Aorta (tissue), 5 donors: ENCODE measurements at places on chromosomes 1 and 21. TPM values are rescaled to one million over a fixed set of nuclear protein-coding genes. Genes with fewer than 3 reads are reported as not detected.

DNA sequence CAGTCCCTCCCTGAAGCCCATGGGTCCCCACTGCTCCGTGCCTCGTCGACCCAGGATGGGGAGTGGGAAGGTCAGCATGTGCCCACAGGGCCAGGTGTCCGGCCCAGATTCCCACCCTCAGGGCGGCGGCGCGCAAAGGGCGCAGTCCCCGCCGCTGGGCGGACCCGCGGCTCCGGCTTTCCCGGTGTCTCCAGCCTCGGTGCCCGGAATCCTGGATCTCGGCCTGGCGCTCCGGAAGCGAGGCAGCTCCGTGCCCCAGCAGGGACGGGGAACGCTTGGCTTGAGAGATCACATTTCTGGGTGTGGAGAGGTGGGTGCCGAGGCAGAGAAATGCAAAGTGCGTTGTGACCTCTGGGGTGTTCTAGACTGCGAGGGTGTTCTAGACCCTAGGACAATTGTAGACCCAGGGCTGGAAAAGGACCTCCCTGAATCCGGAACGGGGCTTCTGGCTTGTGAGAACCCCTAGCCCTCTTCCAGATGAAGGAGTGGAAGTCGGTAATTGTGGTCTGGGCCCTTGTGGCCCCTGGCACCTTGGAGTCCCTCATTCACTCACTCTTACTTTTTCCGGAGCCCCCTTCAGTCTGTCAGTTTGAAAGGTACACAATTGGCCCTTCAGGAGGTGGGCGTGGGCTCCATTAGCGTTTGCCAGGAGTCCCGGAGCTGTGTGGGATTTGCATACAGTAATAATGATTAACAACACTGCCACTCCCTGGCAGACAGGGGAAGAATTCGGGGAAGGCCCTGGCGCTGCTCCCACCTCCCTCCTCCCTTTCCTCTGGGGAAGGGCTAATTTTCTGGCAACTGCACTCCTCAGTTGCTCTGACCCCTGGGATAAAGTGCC, 1.6 kb upstream of the KCND3 start:
- DNase-seq, result peak; percentile 93

The CATSPERE gene
- 2.2 TPM for total RNA-seq

DNA sequence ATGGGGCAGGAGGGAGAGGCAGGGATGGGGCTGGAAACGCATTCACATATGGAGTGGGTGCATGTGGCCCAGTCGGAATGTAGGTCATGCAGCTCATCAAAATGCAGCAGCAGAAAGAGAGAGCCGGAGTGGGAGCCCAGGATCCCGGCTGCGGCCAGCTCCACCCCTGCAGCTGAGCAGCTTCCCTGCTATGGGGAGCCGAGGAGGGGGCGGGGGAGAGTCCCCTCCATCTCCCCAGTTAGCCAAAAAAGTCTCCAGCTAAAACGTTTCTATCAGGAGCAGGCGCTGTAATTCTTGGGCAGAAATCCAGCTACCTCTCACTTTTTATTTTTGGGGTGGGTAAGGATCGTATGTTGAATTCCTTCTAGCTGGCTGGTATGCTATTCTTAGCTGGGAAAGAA, 39.7 kb downstream of the MRPL37 start:
- no peak for DNase-seq

- DNase-seq, result no peak
Measured at GRCh38 chr1:85274969-85275453, 1.4 kb downstream of the BCL10 start.

The TMEM222 gene
- 32.4 TPM for total RNA-seq

The ASH1L gene
- 73.1 TPM for total RNA-seq

The FAM151A gene
- not detected for total RNA-seq

DNA sequence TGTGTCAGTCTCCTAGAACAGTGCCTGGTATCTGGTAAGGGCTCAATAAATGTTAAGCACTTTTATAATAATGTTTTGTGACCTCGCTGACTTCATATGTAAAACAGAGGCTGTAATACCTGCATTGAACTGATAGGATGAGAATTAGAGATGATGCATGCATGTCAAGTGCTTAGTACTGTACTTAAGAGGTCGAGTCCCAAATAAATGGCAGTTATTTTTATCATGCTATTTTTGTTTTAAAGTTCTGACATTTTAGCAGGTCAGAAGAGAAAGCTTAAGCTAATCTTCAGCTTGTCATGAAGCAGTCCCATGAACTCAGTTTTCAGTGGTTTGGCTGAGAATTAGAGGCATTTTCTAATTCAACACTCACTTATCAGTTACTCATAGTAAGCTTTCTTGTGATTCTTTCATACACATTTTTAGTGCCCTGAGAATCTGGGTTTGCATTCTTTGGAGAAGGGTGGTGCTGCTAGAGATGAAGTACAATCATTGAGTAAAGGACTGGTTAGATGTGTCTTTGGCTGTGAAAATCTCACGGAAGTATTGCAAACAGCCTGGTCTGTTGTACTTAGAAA, 75.7 kb upstream of the RAVER2 start:
- no peak for DNase-seq

DNA sequence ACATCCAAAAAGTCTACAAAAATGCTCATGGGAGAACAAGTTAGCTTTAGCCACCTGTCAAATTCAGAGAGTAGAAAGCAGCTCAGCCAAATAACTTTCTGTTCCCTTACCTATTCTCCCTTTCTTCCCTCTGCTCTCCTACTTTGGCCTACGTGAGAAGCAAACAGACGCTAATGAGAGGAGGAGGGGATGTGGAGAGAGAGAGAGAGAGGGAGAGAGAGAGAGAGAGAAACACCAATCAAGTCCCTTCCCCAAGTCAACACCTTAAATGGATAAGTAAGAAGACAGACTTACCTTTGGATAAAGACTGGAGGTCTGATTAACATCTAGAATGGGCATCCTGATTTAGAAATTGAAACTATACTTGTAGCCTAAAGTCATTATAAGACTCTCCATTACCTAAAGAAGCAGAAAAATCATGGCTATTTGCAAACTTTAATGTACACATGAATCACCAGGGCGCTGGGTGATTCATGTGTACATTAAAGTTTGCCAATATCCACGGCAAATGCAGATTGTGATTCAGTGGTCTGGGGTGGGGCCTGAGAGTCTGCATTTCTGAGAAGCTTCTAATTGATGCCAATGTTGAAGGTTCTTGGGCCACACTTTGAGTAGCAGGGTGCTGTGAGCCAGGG, 13.1 kb upstream of the DUSP12 start:
- DNase-seq, result no peak

DNA sequence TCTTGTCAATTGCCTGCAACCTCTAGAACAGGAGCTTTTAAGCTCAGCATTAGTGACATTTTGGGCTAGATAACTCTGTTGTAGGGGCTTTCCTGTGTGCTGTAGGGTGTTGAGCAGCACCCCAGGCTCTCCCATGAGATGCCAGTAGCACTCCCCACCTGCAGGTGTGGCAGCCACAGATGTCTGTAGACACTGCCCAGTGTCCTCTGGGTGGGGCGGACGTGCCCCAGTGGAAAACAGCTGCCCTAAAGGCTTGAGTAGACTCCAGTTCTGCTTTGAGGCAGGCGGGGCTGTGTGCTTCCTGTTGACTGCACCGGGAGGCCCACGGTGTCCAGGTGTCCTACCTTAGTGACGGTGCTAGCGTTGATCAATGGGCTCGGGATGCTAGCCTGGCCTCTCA, 16.9 kb upstream of the PWP2 start:
- no peak for DNase-seq

DNA sequence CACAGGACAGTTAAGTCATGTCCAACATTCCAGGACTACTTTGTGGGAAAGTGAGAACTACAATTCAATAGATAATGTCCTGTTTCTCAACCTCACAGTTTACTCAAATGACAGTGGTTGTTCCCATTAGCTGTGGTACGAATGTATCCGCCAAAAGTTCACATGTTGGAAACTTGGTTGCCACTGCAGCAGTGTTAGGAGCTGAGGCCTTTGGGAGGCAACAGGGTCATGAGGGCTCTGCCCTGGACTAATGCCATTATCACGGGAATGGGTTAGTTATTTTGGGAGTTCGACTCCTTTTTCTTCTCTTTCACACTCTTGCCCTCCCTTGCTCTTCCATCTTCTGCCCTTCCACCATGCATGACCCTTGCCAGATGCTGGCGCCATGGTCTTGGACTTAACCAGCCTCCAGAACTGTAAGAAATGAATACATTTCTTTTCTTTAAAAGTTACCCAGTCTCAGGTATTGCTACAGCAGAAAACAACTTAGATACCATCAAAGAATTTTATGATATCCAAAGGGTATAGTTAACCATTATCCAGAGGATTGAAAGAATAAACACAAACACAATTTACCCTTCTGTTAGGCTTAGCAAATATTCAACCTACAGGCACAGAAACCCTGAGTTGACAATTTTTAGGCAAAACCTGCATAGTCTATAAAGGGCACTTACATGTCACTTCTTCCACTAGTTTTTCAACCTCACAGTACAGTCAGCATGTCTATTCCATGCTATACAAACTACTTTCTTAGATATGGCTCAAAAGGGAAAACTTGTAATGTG, 7.4 kb downstream of the BCL10 start:
- DNase-seq, result no peak

The HMGB4 gene
- total RNA-seq, result not detected

- DNase-seq, result no peak
Measured at GRCh38 chr1:66731170-66731865, 20.9 kb upstream of the DYNLT5 start.

The MARK1 gene
- 15.7 TPM for total RNA-seq

GRCh38 chr1:70671006-70671405, 259.9 kb downstream of the CTH start:
- no peak for DNase-seq

DNA sequence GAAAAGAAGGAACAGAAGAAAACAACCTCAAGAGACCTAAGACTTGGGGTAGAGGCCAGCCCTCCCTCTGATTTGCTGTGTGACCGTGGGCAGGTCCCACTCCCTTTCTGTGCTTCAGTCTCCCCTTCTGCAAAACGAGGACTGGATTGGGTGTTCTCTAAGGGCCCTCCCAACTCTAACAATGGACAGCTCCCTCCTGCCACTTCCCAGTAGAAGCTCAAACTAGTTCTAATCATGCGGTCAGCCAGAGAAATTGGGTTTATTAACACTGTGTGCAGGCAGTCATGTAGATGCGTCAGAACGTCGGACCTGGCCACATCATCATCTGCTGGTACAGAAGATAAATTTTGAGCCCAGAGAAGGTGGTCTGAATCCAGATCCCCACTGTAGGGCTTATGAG, 1.6 kb upstream of the PADI4 start:
- DNase-seq, result no peak

DNA sequence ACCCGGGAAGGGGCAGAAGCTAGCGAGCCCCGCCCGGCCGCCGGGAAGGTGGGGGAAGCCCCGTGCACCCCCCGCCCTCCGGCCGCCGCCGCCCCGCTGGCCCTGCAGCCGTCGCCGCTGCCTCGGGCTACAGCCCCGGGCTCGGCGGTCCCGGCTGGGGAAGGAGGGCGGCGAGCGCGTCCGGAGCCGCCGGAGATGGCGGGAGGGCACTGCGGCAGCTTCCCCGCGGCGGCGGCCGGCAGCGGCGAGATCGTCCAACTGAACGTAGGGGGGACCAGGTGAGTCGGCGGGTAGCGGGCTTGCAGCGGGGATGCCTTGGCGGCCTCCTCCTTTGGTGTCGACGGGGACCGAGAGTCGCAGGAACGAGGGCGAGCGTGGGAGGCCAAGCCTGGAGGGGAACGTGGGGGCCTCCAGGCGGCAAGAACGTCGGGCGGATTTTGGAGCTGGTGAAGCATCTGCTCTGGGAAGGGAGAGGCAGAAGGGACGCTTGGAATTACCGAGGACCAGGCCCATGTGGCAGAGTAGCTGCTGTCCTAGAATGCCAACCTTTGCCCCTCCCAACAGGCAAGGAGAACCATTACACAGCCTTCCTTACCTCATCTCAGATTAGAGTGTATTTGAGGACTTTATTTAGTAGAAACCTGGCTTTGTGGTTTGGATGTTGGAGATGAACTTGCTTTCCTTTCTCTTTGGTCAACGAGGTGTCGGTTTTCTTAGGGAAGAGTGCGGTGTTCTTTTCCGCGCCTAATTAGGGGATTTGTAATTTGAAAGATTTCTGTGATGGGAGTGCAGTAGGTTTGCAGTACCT, 591 bp downstream of the KCTD3 start:
- DNase-seq, result peak; percentile 62

The HOOK1 gene
- total RNA-seq, result 1.4 TPM

DNA sequence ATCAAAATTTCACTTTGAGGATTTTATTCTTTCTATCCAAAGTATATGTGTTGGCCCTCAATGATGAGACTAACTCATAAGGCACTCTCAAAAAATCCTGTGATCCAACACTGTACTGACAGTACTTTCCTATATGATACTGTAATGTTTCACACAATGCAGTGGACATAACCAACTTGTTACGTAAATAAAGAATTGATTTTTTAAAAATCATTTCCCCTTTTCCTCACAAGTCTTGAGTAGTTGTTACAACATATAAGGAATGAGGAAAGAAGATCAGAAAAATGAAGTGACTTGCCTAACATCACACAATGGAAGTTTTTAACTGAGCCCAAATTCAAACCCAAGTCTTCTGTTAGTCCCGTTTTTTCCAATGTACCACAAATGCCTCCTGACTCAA, 17.2 kb downstream of the PTP4A2 start:
- DNase-seq, result no peak

- no peak for DNase-seq
Measured at GRCh38 chr1:45870500-45870899, 67.1 kb downstream of the MAST2 start.

The PLEKHM2 gene
- 81.7 TPM for total RNA-seq

DNA sequence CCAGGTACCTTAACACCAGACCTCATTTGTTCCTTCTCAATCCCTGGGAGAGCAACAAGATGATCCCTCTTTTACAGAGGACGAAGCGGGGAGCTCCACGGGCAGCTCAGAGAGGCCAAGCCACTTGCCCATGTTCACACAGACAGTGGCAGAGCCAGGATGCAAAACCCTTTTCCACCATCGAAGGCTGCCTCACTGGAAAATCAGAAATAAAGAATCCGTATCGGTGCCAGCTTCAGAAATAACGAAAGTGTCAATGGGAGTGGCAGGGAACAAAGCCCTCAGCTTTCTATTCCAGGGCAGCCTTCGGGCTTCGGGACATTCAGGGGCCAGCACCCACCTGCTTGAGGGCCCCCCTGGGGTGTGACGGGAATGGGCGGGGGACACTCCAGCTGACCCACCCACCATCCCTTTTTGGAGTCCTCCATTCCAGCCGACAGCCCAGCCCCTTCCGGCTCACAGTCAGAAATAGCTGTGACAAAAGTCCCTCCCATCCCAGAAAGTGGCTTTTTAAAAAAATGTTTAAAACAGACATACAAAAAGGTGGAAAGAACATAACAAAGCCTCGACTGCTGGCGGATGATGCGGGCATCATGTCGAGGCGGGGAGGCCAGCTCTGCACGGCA, 6.0 kb downstream of the IFFO2 start:
- DNase-seq, result peak; percentile 92

GRCh38 chr1:107936498-107937481, 28.2 kb downstream of the VAV3 start:
- no peak for DNase-seq

The COL16A1 gene
- total RNA-seq, result 188 TPM

GRCh38 chr1:20405893-20406604, 80.0 kb downstream of the CAMK2N1 start:
- DNase-seq, result no peak

DNA sequence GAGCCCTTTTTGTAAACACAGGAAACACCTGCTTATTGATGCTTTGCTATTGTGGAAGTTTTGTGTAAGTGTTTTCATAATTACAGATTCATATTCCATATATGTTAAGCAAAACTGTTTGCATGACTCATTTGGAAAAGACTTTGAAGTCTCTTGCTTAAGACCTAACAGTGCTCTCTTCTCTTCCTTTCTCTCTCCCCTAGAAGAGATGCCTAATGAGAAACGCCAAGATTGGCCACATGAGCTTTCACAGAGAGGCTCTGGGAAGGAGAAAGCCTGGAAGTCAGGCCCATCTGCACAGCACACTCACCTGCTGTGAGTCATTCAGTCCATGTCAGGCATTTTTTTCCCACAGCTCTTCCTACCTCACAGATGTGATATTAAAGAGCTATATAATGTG, 101.6 kb upstream of the PALMD start:
- no peak for DNase-seq
